Activated CD4-positive, alpha-beta T cell treated with anti-CD3 and anti-CD28 coated beads, Interleukin-2, amount 50 U/mL, for 4 hours (primary cell): ENCODE measurements at places on chromosomes 1 and 21.

- DNase-seq, result no peak
Measured at GRCh38 chr1:3428899-3429298, 25.6 kb upstream of the ARHGEF16 start.

GRCh38 chr1:193850745-193851144 is 664.3 kb upstream of the B3GALT2 start:
- no peak for DNase-seq

DNA sequence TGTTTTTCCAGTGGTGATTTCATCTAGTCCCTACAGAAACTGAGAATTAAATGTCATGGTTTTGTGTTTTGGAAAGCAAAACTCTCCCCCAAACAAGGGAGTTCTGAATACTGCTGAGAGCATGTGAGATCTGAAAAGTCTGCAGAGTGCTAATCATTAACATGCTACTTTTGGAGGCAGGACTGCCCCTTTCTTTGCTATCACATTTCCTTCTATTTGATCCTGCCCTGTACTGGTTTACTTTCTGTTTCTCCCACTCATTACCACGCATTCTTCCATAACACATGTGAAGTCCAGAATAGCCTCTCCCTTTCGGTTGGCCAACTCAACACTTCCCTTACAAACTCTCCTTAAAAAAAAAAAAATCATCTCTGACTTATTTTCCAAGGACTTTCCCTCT is 63.6 kb downstream of the GADD45A start:
- no peak for DNase-seq

GRCh38 chr1:109197158-109198042 is 16.3 kb upstream of the SARS1 start:
- no peak for DNase-seq

DNA sequence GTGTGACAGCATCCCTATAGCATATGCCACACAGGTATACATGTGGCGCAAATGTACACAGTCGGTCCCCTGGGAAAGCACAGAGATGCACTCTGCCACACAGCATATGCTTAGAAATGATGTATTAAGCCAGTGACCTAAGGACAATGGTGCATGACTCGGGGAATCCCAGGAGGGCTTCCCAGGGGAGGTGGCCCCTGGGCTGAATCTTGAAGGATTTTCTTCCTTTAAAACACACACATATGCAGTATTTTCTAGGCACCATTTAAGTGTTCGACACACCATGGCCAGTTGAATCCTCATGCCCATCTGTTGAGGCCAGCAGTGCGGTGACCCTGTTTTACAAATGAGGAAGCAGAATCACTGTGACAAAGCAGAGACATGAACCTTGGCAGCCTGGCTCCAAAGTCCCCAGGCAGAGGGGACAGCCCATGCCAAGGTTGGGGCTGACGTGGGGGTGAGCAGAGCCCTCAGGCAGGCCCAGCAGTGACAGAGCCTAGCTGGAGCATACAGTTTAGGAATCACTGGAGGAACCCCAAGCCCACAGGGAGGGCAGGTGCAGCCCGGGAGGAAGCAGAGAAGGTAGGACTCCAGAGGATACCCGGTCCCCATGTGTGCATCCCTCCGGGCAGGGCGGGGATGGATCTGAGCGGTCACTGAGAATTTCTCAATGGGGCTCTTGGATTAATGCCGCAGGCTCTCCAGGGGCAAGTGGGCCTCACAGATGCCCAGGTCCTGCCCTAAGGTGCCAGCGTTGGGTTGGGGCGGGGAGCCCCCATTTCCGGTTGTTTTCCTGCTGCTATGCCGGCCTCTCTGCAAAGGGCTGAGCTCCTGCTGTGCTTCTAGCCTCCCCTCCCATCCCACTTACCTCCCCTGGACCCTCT is 28.4 kb downstream of the WNT3A start:
- DNase-seq, result no peak

DNA sequence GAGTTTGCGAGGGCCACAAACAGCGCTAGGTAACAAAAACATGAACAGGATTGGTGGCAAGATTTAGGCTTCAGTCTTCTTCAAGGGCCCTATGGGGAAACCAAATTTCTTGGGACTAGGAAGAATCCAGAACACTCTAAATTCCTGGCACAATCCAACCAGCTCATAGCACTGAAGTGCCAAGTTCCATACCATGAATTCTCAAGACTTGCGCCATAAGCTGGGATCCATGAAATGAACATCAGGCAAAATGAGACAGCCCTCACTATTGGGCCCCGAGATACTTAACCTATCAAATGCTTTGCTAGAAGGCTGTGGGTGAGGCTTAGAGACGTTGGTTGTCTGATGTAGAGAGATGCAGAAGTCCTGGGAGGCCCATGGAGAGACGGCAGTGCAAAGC is 322.1 kb downstream of the PAPPA2 start:
- no peak for DNase-seq

DNA sequence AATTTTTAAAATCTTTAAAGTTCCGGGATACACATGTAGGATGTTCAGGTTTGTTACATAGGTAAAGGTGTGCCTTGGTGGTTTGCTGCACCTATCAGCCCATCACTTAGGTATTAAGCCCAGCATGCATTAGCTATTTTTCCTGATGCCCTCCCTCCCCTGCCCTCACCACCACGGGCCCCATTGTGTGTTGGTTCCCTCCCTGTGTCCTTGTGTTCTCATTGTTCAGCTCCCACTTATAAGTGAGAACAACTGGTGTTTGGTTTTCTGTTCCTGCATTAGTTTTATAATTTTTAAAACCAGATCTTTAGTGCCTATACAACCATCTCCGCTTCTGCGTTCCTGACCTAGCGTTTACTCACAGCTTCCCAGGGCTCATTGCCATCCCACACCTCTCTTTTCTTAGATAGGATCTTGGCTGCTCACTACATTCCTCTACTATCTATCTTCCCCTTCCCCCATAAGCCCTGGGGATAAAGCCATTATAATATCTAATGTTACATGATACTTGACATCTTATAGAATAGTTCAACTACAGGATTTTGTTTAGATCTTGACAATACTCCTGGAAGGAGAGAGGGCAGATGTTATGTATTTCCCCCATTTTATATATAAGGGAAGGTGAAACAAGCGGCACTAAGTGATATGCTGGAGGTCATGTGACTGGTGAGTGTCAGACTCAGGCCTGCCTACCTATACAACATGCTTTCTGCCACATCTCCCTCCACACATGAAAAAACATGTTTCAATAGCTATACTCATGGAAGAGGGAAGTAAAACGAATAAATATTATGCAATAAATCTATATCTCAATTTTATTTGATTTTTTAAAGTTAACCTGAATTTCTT is 52.3 kb upstream of the DNAJC6 start:
- no peak for DNase-seq

DNA sequence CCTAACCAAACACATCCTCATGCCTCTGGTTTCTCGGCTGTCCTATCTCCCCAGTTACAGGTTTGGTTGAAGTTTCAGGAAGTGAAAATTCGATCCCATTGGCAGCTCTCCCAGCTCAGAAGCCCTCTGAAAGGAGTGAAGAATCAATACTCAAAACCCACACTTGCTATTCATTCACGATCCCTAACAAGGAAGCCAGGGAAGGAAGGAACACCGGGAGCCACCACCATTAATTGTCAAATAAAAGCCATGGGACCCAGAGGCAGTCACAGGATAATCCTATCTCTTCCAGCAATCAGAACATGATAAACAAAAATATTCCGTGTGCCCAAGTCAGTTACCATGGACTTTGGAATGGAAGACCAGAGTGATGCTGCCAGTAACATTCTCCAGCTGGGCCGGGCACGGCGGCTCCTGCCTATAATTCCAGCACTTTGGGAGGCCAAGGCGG is 7.0 kb downstream of the TMPRSS2 start:
- no peak for DNase-seq

DNA sequence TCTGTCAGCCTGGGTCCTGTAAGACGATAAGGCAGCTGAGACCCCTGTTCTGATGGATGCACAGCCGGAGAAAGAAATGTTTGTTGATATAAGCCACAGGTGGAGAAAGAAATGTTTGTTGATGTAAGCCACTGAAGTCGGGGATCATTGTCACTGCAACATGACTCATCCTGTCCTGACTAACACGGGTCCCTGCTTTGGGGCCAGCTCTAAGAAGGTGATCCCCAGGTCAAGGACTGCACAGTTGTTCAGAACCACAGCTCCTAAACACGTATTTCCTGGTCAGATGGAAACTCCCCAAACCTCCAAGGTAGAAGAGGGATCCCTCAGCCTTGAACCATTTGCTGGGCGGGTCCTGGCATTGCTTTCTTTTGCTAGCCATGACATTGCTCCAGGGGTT is 86.4 kb upstream of the IGSF21 start:
- DNase-seq, result no peak

- no peak for DNase-seq
Measured at GRCh38 chr1:103496014-103496635, 29.4 kb upstream of the RNPC3 start.

GRCh38 chr21:20010691-20011200 is 987.5 kb upstream of the NCAM2 start:
- no peak for DNase-seq

- DNase-seq, result no peak
Measured at GRCh38 chr1:206808615-206809014, 36.3 kb upstream of the IL10 start.

DNA sequence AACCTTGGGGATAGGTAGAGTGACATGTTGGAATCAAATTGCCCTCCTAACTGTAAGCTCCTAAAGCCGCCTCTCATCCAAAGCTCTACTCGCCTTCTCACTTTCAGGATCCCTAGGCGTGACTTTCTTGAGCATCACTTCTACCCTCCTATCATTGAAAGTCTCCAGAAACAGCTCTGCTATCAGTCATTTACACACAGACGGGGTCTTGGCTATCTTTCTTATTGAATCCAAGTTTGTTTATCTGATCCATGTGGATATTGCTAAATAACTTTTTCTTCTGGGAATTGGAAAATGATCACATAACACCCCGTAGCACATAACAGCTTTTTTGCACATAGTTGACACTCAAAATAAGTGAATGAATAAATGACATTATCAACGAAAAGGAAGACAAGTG is 216.4 kb upstream of the KIAA0040 start:
- DNase-seq, result no peak

DNA sequence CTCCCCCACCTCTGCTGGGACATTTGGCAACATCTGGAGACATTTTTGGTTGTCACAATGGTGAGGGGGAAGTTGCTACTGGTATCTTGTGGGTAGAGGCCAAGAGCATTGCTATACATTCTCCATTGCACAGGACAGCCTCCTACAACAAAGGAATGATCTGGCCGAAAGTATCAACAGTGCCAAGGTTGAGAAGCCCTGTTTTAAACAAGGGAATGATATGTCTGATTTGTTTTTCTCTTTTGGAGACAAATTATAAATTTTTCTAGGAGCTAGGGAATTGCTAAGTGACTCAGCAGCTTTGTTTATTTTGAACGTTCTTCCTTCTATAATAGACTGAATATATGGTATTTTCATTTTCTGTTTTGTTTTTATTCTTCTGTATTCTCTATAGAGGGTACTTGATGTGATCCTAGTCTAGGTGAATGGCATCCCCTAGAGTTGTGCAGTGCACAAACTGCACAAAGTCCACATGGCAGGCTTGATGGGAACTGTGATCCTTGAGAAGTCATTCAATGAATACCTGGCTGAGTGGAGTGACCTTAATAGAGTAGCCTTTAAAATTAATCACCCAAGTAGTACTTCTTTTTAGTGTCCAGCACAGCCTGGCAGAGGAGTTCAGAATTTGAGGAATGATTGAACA is 288.6 kb upstream of the USP24 start:
- DNase-seq, result no peak

GRCh38 chr1:67414574-67414973 is 15.6 kb downstream of the SERBP1 start:
- no peak for DNase-seq

DNA sequence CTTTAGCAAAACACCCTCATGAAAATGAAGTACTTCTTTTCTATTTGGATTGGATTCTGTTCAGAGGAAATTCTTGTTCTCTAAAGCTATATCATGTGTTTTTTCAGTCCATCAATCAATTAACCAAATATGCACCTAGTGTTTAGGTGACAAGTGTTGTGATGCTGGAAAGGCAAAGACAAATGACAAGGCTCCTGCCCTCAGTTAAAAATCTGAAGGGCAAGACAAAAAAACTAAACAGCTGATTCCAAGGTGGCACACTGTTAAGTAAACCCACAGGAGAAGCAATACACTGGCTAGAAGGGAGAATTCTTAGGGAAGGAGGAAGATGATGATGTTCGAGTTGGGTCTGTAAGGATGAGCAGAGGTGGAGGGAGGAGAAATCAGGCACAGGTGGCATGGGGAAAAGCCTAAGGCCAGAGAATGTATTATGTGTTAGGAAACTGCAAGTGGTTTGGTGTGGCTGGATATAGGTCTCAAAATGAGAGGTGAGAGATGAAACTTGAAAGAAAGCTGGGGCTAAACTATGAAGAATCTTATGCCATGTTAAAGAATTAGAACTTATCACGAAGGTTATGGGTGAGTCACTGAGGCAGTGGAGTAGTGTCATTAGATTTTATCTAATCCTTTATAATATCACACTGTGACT is 51.8 kb upstream of the GFI1 start:
- DNase-seq, result no peak

DNA sequence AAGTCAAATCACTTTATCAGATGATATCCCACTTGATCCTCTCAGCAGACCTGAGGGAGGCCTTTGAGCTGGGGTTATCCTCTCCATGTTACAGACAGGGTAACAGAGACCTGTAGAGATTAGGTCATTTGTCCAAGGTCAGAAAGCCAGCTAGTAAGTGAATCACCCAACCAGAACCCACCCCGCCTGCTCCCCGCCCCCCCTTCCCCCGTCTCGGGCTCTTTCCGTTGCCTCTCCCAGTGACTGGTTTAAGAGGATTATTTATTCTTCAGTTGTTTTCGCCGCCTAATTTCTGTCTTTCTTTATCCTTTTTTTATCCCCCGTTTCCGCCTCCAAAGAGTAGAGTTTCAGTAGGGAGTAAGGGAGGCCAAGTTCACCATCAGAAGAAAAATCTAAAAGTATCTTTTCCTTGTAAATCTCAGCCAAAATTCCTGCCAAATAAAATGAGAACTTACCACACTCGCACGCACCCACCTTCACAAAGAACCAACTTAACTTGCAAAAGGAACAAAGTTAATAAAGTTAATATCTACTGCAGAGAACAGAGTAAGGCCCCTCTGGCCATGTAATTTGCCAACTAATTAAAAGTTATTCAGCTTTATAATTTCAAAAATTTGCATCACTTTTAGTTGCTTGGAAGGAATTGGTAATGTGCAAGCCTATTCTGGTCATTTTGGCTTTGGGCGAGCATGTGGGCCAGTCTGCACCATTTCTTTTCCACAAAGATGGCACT is 76.8 kb upstream of the TRABD2B start:
- DNase-seq, result no peak

- no peak for DNase-seq
Measured at GRCh38 chr1:3687504-3687903, 35.2 kb downstream of the TP73 start.

- no peak for DNase-seq
Measured at GRCh38 chr1:9910076-9910422, at the start of gene CTNNBIP1. Gene CTNNBIP1 (minus strand): TSS chr1:9910269. CDS start chr1:9872064, 38,205 bp downstream.

- DNase-seq, result no peak
Measured at GRCh38 chr21:29125979-29126378, 4.5 kb upstream of the MAP3K7CL start.
